ENCODE measurements at places on chromosomes 6 and 20. TPM values are rescaled to one million over a fixed set of nuclear protein-coding genes. Genes with fewer than 3 reads are reported as not detected.

DNA sequence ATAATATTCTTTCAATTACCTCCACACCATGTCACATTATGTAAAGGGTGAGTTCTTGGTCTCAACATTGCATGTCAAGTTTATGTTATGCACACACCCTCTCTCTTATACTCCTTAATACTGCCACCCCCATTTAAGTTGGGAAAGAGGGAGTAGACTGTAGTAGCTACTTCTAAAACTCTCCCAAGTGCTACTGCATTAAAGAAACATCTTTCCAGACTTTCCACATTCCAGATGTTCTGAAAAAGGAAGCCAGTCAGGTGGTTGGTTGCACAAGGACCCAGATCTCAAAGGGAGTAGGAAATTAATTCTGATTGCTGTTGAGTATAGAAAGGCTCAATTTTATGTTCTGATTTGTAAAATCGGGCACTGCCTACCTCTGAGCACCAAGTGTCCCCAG lies 419.5 kb downstream of the CD83 start:
- DNase-seq = no peak

LRRN4 gene
- total RNA-seq = 0.17 TPM

DNA sequence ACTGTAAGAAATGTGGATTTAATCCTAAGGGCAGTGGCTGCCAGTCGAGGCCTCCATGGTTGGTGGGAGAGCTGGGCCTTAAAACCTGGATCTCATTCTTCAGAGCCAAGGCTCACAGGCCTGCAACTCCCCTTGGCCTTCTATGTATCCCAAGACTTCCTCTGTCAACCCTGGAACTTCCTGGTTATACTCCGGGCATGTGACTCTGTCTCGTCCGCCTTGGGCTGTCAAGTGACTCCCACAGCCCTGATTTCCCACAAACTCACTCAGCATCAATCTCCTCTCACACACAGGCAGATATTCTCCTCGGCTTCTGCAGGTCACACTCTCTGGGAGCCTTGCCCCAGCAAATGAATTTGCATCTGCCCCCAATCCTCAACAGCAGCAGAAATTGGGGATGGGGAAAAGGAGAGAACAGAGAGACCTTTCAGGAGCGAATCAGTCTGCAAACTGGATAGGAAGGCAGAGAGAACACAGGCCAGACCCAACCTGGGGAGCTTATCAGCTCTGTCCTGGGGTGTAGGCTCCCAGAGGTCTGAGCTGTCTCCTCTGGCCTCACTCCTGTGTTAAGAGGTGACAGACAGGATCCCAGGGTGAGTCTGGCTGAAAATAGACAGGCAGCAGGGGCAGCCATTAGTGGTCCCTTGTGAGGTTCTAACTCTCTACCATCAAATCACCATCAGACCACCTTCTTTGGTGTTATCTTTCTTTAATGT lies 30.4 kb upstream of the PREX1 start:
- no peak for DNase-seq

- DNase-seq = no peak
These were observed 216.2 kb downstream of the RIMS1 start for GRCh38 chr6:72102561-72102960.

CRISP2 gene
- not detected for total RNA-seq
